Head of caudate nucleus (tissue), 42 donors: ENCODE measurements at places on chromosomes 4 and X.

GRCh38 chr4:184596617-184597185 lies 52.5 kb downstream of the CASP3 start:
- no peak for DNase-seq

- DNase-seq = no peak
These were observed 113.0 kb downstream of the FBXW7 start for GRCh38 chr4:152422817-152423320.

DNA sequence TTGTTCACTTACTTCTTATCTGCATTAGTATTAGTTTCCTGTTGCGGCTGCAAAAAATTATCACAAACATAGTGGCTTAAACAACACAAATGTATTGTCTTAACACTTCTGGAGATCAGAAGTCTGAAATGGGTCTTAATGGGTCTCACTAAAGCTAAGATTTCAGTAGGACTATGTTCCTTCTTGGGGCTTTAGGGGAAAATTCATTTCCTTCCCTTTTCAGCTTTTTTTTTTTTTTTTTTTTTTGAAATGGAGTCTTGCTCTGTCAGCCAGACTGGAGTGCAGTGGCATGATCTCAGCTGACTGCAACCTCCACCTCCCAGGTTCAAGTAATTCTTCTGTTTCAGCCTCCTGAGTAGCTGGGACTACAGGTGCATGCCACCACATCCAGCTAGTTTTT lies 78.1 kb upstream of the KLF3 start:
- DNase-seq = no peak

- DNase-seq = no peak
These were observed 862.2 kb downstream of the TRIML1 start for GRCh38 chr4:189001283-189001970.

- no peak for DNase-seq
These were observed 2.5 kb upstream of the BRWD3 start for GRCh38 chrX:80812176-80812575.

DNA sequence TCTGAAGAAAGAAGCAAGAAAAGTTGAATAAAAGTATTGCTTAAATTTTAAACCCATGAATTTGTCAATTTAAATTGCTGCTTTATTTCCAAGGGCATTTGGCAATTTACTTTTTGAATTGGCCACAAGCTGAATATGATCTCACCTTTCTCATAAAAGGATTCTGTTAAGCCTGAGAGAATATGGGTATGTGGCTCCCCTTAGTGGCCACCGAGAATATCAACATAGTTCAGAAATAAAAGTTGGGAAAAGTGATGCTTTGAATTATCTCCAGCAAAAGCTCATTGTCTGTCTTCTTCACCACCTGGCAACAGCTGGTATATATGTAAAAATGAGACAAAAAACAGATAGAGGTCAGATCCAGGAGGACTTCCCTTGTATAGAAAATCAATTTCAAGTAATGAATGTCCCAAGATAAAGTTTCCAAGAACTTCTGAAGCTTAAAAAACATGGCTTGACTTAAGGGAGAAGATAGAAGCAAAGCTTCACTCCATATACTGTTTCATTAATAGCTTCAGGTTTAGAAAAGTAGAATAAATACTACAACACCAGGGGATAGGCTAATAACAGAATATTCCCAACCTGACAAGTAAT lies 290.7 kb upstream of the FAM241A start:
- no peak for DNase-seq

GRCh38 chr4:60737858-60738257 lies 462.3 kb upstream of the ADGRL3 start:
- DNase-seq = no peak

DNA sequence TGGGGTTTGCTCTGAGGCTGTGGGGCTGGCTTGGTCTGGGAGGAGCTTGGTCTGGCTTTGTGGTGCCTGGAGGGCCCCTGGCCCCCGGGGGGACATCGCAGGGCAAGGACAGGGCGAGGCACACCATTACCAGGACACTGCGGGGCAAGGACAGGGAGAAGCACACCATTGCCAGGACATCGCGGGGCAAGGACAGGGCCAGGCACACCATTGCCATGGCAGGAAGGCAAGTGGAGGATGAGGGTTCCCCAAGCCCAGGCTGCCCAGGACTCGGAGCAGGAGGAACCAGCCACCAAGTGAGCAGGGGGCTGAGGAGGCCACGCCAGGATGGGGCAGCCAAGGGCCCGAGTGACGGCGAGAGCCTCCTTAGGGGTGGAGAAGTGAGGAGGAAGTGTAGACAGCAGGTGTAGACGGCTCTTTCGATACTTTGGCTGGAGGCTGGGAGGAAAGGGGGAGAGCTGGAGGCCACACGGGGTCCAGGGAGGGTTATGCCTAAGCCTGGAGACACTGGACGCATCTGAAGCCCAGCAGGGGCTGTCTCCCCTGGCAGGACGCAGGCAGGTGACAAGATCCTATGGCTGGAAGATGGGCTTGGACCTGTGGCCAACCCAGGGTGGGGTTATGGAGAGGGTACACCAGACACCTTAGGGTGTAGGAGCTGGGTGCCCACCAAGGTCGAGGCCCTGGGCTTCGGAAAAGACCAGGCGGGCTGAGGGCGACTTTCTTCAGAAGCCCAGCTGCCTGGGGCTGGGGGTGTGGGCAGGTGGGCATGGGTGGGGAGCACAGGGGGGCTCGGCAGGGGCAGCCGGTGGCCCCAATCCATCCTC lies 7.3 kb downstream of the NKX1-1 start:
- DNase-seq = no peak

GRCh38 chr4:703336-704197 lies 2.1 kb upstream of the PCGF3 start:
- no peak for DNase-seq

DNA sequence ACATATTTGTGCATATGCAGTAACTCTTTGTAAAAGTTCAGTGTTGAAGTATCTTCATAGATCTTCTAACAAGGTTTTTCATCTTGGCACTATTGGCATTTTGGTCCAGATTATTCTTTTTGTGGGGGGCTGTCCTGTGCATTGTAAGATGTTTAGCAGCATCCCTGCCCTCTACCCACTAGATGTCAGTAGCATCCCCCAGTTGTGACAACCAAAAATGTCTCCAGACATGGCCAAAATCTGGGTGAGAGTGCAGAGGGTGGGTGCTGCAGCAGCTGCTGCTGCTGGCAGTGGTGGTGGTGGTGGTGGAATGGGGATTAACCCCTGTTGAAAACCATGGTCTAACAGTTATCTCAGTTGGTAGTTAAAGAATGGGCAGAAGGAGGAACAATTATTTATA lies 370.0 kb downstream of the GPAT3 start:
- DNase-seq = no peak

DNA sequence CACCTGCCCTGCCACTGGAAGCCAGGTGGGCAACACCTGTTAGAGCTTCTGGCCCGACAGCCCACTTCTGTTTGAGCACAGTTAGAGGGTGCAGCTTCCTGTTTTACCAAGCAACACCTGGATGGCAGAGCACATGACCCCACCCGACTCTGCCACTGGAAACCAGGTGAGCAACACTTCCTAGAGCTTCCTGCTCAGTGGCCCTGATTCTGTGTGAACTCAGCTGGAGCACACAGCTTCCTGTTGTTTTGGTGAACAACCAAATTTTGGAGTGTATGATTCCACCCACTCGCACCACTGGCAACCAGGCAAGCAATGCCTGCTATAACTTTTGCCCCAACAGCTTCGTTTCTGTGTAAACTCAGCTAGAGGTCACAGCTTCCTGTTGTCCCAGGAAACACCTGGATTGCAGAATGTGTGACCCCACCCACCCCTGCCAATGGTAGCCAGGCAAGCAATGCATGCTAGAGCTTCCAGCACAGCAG lies 163.8 kb upstream of the KLF8 start:
- DNase-seq = no peak

DNA sequence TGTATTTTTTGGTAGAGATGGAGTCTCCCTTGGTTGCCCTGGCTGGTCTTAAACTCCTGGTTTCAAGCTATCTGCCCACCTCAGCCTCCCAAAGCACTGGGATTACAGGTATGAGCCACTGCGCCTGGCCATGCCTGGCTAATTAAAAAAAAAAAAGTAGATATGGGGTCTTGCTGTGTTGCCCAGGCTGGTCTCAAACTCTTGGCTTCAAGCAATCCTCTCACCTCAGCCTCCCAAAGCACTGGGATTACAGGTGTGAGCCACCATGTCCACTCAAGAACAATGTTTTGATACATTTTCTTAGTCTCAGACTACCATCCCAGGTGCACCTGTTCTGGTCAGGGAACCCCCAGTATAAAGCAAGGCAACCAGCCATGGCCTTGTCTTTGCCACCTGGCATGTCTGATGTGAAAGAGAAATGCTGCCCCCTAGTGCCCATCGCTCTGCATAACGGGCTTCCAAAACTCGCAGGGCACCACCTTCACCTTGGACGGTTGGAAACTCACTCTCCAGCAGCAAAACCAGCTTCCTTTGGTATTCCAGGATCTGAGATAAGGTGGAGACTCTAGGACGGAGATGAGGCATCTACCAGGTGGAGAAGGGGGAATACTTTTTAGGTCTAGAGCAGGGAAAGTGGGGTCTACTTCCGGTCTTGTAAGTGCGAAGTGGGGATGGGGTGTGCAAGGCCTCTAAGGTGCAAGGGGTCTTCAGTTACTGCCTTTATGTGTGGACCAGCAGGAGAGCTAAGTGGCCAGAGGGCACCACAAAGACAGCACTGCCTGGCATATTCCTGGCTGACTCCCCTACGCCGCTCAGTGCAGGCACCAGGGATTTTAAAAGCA lies 47.7 kb upstream of the AFAP1 start:
- peak; percentile 77 for DNase-seq

- no peak for DNase-seq
These were observed 61.3 kb downstream of the HOPX start for GRCh38 chr4:56619816-56620215.

GRCh38 chr4:169379688-169380087 lies 108.9 kb upstream of the SH3RF1 start:
- no peak for DNase-seq

DNA sequence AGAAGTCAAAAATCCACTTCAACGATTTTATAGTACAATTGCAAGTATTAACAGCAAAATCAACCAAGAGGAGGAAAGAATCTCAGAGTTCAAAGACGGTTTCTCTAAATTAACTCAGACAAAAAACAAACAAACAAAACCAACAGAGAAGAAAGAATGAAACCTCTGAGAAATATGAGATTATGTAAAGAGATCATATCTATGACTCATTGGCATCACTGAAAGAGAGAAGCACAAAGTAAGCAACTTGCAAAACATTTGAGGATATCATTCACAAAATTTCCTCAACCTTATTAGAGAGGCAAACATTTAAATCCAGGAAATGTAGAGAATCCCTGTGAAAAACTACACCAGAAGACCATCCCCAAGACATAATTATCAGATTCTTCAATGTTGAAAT lies 370.4 kb downstream of the INPP4B start:
- no peak for DNase-seq

DNA sequence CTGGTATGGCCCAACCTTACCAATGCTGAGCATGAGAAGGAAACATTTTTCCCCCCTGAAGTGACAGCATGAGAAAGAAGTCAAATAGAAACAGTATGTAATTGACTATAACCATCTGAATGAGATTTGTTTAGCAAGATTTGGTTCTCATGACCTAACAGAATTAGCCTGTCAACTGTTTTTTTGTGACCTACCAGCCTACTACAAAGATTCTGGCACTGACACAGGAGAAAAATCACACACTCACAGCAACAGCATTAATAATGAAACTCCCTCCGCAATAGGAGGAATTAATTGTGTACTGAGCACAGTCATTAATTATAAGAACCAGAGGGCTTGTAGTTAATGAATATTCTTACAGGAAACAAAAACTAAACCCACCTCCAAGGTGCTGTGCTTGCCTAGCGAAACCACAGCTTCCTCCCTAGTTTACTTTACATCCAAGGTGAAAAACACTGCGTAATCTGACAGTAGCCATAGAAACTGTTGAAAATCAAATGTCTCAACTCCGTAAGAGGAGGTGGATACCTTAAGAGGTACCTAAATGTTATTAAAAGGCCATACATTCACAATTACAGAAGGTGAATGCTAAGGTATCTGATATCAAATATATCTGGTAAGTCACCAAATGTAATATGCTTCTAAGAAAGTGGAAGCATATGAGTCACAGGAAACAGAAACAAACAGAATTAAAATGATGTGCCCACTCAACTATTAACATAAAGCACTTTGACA lies 34.9 kb downstream of the MMRN1 start:
- no peak for DNase-seq

GRCh38 chr4:99934891-99935290 lies 11.5 kb downstream of the DNAJB14 start:
- DNase-seq = no peak

DNA sequence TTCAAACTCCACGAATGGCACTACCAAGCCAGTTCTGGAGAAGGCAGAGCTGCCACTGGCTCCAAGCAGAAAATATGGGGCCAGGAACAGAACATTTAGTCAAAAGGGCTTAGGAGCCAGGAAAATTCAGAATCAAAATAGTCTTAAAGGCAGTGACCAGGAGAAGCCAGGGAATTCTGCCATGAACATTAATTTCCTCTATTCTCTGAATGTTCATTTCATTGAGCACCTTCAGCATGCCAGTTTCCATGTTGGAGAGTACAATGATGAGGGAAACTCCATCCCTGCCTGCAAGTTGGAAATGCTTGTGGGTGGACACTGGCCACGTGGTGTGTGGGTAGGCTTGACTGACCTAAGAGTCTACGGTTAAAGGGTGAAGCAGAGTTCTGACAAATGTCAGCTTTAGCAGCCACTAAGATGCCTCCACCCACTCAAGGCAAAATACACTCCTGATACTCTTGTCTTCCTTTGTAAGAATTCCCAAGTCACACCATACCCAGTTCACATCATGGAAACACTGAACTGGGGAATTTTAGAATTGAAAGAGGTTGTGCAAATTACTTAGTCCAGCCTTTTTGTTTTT lies 190.1 kb upstream of the C1QTNF7 start:
- DNase-seq = no peak

DNA sequence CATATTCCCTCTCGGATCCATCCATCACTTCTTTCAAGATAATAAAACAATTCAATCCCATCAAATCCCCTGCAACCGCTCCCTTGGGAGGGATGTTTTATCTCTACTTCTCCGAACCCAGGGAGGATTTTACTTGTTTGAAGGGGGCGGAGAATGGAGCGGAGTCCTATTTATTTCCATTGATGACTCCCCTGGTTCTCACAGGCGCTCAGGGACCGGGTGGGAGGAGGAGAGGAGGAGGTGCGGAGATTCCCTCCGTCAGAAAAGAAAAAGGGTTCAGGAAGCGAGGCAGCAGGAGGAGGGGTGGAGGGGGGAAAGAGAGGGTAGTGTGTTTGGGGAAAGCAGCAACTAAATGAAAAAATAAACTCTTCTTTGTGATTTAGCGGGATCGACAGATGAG lies 2.1 kb downstream of the NDNF start:
- DNase-seq = no peak

GRCh38 chr4:67151376-67152343 lies 393.6 kb downstream of the CENPC start:
- no peak for DNase-seq

DNA sequence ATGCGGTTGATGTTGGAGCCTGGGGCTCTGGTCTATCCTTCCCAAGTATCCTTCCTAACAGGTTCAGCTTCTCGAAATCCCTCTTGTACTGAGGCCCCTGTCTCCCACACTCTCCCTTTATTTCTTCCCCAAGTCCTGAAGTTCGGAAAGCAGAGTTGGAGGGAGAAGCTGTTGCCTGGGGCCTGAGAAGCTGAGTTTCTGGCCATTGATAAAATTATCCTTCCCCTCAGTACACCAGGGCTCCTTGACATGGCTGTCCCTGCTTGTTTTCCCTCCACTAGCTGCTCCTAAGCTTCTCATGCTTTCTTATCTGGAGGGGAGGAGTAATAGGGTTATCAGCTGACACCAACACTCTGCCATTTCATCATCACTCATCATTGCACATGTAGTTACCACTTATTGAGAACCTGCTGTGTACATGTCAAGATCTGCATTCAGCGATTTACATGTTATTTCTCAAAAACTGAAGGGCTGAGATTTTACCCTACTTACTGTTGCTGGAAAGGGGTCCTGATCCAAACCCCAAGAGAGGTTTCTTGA lies 58.0 kb downstream of the FUNDC1 start:
- no peak for DNase-seq
